ENCODE measurements at places on chromosomes 7 and 10.

DNA sequence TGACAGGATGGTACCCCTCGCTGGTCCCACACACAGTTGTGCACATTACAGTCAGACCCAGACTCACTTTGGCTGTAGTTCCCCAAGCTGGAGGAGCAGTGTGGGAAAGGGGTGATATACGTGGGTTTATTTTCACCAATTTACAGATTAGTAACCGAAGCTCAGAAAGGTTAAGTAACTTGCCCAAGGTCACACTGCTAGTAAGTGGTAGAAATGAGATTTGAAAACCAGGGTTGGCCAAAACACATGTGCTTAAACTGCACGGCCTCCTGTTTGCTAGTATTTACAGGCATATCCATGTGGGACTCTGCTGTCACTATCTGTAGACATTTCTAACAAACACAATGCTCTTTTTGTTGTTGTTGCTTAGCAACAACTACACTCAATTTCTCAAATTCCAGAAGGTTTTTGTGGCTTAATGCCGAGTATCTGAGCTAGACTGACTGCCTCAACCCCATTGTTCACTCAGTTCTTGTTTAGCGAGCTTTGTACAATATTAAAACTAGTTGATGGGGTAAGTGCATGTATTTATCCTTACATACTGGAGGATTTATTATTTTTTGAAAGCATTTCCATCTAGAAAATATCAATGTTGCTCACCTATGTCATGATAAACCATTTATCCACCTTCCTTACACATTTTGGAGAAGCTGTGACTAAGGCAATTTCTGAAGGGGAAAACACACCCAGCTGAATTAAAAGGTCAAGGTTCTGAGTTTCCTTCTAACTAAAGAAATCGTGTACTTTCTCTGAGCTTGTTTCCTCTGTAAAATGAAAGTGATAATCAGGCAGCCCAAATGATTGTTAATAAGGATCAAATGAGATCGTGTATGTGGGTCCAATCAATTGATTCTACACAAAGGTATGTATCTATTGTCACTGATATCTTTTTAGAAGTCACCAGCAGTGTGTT lies 5.3 kb upstream of the TMEM139 start:
- DNase-seq, result no peak

DNA sequence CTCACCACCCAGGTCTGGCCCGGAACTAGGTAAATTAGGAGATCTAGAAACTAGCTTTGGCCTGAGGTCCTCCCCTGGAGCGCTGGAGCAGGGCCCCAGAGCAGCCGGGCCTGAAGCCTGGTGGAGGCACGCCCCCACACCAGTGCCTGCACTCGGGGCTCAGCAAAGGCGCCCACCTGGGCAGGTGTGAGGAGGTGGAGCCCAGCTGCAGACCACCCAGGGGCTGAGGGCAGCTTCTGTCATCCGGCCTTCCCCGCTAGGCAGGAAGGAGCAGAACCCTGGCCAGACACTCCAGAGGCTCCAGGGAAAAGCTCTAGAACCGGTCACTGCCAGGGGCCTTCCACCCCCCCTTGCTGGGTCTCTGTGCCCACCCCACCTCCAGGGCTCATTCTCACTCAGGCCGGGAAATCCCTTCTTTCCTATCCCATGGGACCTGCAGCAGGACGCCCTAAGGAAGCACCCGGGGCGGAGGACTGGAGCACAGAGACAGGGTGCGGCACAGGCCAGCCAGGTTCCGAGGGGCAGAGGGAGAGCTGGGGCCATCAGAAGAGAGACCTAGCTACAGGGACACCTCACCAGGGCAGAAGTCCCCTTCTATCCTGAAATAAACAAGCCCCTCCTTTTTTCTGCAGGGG lies 161.2 kb downstream of the NRF1 start:
- DNase-seq, result no peak

DNA sequence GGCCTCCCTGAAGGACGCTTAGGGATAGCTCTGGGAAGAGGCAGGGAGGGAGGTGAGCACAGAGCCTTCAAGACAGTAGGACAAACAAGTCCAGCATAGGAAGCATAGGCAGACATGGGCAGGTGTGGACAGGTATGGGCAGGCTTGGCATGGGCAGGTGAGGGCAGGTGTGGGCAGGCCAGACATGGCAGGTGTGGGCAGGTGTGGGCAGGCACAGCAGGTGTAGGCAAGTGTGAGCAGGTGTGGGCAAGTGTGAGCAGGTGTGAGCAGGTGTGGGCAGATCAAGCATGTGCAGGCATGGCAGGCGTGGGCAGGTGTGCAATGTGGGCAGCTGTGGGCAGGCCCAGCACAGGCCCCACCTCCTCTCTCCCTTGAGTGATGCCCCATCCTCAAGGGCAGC lies 148.8 kb upstream of the ZMIZ1 start:
- DNase-seq, result no peak

DNA sequence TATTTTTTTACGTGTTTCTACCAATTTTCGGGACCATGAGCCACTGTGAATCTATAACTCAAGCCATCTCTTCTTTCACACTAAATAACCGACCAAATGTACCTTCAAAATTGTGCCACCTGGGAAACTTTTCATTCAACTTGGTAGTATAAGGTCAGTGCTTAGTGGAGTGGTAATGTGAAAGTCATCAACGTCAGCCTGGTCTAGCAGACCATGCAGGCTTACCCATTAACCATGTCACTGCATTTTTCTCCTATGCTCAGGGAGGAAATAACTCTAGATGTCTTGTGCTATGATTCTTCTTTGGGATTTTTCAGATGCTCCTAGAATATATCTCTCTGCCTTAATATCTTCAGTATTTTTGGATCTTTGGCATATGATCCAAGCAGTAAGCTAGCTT lies 1075.4 kb upstream of the POT1 start:
- no peak for DNase-seq

- no peak for DNase-seq
These were observed 11.1 kb upstream of the PPP2R2D start for GRCh38 chr10:131889755-131890154.

GRCh38 chr10:33920351-33920750 lies 585.9 kb upstream of the NRP1 start:
- no peak for DNase-seq

Measured in stimulated activated naive CD4-positive, alpha-beta T cell (primary cell).